ENCODE measurements at places on chromosomes 16 and 17. TPM values are rescaled to one million over a fixed set of nuclear protein-coding genes. Genes with fewer than 3 reads are reported as not detected.

- no peaks in the 10 kb centered on the region for H3K27me3 ChIP-seq
- peaks cover 12% of the 10 kb centered on the region for H3K4me1 ChIP-seq
- no peak for DNase-seq
- no peaks in the 10 kb centered on the region for H3K36me3 ChIP-seq
- peak overlapping the region; percentile 78 for H3K4me3 ChIP-seq
These were observed 1.3 kb downstream of the AKAP1 start for GRCh38 chr17:57086069-57086930.

GRCh38 chr17:16935786-16936185, 36.1 kb downstream of the TNFRSF13B start:
- H3K4me1 ChIP-seq: no peaks in the 10 kb centered on the region
- H3K36me3 ChIP-seq: no peaks in the 10 kb centered on the region
- no peak overlapping the region for H3K4me3 ChIP-seq
- no peak overlapping the region for H3K27ac ChIP-seq
- DNase-seq: peak; percentile 11

- H3K4me1 ChIP-seq: no peaks in the 10 kb centered on the region
- no peaks in the 10 kb centered on the region for H3K36me3 ChIP-seq
- H3K27me3 ChIP-seq: no peaks in the 10 kb centered on the region
- peak; percentile 65 for DNase-seq
These were observed 11.4 kb downstream of the CFAP97D1 start for GRCh38 chr17:43791589-43791988.

DNA sequence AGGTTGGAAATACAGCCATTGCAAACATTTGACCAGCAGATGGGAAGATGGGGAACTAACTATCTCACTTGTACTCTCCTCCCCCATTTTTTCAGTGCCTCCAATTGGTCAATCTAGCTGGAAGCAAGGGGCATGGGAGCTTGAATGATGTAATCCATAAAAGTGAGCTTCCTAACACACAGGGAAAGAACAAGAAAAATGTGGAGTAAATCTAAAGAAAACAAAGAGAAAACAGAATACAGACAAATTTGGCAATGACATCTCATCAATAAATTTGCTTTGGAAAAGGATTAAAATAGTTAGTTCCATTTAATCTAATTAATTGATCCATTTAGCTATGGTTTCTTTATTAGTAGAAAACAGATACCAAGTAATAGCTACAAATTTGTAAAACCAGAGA, 592.6 kb upstream of the SOX9 start:
- no peak overlapping the region for H3K27ac ChIP-seq
- no peaks in the 10 kb centered on the region for H3K4me1 ChIP-seq
- H3K4me3 ChIP-seq: no peak overlapping the region
- no peaks in the 10 kb centered on the region for H3K36me3 ChIP-seq

DNA sequence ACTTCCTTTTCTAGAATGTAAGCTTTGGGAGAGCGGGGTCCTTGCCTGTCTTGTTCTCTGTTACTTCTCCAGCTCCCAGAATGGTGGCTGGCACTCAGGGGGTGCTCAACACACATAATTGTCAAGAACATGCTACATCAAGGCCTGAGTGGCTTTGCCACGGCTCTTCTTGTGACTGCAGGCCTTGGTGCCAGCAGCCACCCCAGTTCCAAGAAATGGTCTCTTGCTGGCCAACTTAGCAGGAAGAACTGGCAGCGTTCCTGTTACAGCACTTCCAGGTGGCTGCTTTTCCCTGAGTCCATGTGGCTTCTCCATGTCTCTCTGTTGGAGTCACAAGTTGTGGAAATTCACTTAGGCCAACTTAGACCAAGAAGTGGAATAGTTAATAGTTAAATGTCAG, 36.1 kb downstream of the PRKCB start:
- H3K36me3 ChIP-seq: no peaks in the 10 kb centered on the region
- no peaks in the 10 kb centered on the region for H3K27me3 ChIP-seq
- peaks cover 14% of the 10 kb centered on the region for H3K4me1 ChIP-seq

DNA sequence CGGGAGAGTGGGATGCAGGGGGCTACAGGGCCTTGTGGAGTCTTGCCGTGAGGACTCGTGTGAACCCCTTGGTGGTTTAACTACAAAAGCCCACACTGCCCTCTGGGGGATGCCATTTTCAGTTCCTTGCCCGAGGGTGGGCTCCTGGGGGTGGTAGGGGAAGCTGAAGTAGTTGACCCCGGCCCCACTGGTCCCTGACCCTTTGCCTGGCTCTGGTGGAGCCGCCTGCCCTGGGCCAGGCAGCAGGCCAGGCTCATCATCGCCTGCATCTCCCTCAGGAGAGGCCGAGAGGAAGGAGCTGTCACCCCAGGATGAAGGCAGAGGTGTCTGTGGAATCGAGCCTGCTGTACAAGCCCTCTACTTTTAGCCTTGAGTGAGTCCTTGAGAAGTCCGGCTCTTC, 10.2 kb downstream of the COX4I1 start:
- H3K36me3 ChIP-seq: peaks cover 15% of the 10 kb centered on the region
- no peak overlapping the region for H3K4me3 ChIP-seq
- DNase-seq: no peak
- no peak overlapping the region for H3K27ac ChIP-seq
- H3K27me3 ChIP-seq: no peaks in the 10 kb centered on the region

- H3K4me3 ChIP-seq: no peak overlapping the region
- no peak overlapping the region for H3K27ac ChIP-seq
- no peaks in the 10 kb centered on the region for H3K27me3 ChIP-seq
- H3K4me1 ChIP-seq: peaks cover 2% of the 10 kb centered on the region
- no peak for DNase-seq
These were observed 229.7 kb upstream of the RPL38 start for GRCh38 chr17:73973586-73974409.

DNA sequence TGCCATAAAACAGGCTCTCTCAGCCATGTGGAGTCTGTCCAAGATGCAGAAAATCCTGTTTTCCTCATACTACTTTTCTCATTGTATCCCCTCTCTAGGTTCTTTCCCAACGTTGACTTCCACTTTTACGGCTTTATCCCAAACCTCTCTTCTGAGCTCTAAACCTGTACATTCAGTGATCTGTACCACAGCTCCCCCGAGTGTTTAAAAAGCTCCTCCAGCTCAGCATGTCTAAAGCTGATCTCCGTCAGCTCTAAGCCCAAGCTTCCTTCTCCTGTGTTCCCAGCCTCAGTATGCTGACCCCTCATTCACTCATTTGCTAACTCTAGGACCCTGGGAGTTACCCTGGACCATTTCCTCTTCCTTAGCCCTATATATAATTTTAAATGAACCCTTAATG, 144.6 kb downstream of the DNAH9 start:
- no peak overlapping the region for H3K4me3 ChIP-seq
- no peaks in the 10 kb centered on the region for H3K4me1 ChIP-seq
- H3K36me3 ChIP-seq: no peaks in the 10 kb centered on the region
- H3K27ac ChIP-seq: no peak overlapping the region

GRCh38 chr16:84839054-84839453, 19.3 kb downstream of the CRISPLD2 start:
- H3K4me3 ChIP-seq: no peak overlapping the region
- H3K36me3 ChIP-seq: peaks cover 5% of the 10 kb centered on the region
- DNase-seq: no peak
- H3K27me3 ChIP-seq: no peaks in the 10 kb centered on the region

DNA sequence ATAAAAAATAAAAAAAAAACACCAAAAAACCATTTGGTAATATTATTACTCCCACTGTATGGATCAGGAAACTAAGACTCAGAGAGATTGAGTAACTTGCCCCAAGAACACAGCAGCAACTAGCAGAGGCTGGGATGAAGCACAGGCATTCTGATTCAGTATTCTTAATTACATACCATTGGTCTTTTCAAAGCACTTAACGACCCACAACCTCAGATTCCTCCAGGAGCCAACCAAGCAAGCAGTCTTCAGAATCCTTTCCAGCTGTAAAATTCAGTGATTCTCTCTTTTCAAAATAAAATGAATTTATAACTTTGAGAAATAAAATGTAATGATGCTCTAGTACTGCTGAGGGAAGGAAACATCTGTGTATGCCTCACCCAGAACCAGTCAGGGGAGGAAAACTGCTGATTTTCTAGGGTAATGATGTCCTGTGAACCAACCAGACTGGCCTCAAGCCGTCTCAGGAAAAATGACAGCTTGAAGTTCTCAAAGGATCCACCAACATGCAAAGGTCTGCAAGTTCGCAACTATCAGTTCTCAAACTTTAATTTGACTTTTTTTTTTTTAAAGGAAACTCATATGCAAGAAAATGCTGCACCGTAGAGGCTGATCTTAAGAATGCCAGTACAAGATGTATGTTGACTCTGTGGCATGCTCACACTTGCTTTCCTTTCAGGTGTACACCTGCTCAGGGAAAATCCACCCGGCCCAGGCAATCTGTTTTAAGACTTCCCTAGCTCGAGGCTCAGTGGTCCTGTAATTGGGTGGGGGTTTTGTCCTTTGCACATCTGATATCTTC, 9.0 kb downstream of the CUEDC1 start:
- no peaks in the 10 kb centered on the region for H3K27me3 ChIP-seq
- no peak overlapping the region for H3K4me3 ChIP-seq
- DNase-seq: no peak
- H3K36me3 ChIP-seq: no peaks in the 10 kb centered on the region

The CDC42EP4 gene
- 56.2 TPM for total RNA-seq

The SMPD3 gene
- total RNA-seq: 13.9 TPM

The KRTAP9-8 gene
- total RNA-seq: not detected

The PRSS33 gene
- 0.12 TPM for total RNA-seq

The TSPAN10 gene
- total RNA-seq: 1.4 TPM

The GJC1 gene
- total RNA-seq: 13.0 TPM

The GPR179 gene
- total RNA-seq: 0.31 TPM
